ENCODE measurements at places on chromosomes 13 and 19.

DNA sequence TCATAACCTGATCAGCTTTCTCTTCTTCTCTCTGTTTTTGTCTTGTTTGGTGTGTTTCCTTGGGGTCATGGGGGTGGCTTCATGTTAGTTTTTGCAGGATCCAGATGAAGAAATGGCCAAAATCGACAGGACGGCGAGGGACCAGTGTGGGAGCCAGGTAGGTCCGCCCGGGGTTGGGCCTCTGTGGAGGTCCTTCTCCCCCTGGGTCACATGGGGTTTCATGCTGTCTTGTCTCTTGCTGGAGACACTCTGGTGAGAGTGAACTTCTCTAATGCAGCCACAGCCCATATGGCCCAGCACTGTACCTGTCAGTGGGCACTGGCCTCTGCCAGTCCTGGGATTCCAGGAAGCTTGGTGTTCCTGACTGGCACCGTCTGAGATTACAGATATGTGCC is 1.1 kb downstream of the CCNE1 start:
- no peak for DNase-seq

DNA sequence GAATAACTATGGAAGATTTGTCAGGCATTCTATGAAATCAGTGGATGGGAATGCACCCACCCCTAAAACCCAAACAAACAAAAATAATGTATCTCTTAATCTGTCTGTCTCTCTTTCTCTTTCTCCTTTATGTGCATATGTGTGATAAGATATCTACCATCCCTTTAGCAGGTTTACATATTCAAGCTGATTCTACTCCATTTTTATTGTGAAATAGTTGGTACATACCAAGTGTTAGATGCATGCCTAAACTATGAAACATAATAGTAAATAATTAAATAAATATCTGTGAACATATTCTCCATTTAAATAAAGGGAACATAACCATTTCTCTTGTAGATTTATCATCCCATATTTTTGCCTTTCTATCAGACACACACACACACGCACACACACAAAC is 121.8 kb upstream of the PCDH9 start:
- no peak for DNase-seq

DNA sequence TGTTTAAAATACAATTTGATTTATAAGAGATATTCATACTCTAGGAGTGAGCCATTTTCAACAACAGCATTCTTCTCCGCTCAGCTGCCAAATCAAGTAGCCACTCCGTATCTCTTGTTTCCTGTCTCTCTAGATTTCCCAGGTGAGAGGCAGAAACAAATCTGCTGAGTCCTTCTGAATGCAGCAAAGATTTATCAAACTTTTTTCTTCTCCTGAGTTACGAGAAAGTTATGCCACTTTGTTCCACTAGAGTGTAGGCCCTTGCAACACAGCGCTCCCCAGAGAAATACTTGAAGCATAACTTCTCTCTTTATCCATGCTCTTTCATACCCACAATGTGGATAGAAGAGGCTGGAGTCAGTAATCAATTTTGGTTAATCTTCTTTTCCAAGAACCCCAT is 1960.8 kb downstream of the OLFM4 start:
- no peak for DNase-seq

- peak; percentile 50 for DNase-seq
These were observed 4.3 kb downstream of the FAAP24 start for GRCh38 chr19:32976223-32976805.

DNA sequence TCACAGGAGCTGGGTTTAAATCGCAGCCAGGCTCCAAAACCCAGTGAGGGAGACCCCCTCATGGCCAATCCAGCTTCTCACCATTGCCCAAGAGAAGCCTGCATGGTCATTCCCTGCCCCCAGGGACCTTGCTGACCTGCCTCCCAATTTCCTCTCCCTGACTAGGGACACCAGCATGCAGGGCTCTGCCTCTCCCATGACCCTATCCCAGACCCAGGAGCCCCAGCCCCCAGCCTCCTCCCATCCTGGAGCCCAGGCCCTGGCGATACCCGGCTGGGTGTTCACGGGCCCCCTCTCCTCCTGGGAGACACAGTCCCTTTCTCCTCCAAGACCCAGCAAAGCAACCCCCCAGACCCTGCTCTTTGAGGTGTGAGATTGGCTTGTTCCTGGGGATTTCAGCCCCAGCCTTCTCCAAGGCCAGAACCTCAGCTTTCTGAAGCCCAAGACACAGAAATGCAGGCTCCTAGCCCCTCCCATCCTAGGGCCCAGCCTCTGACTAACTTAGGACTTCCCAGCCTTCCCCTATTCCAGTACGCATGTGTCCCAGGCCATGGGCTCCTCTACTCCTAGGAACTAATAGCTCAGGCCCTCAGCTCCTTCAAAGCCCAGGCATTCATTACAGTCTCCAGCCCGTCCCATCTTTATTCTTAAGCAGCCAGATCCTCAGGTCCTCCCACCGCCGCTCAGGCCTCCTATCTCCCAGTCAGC is 1.1 kb downstream of the GYS1 start:
- DNase-seq = no peak

DNA sequence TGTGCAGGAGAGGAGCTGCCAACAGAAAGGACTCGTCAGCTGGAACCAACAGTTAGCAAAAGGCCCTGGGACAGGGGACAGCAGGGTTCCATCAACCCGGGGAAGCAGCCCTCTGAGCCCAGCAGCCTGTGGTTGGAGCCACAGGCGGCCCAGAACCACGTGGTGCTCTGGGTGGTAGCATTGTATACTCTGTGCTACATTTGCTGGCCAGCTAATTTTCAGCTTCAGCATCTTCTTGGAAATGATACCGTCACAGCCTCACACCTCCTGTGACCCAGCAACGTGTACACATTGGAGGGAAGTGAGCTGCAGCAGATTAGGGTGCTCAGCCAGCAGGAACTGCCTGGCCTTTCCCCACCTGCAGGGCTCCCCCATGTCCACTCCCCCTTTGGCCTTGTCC is 13.1 kb upstream of the MTIF3 start:
- DNase-seq = no peak

GRCh38 chr19:1690699-1691307 is 38.4 kb upstream of the TCF3 start:
- no peak for DNase-seq

- no peak for DNase-seq
These were observed 5.6 kb downstream of the BCL3 start for GRCh38 chr19:44753932-44754749.

GRCh38 chr13:30576528-30576927 is 41.2 kb upstream of the USPL1 start:
- DNase-seq = no peak

DNA sequence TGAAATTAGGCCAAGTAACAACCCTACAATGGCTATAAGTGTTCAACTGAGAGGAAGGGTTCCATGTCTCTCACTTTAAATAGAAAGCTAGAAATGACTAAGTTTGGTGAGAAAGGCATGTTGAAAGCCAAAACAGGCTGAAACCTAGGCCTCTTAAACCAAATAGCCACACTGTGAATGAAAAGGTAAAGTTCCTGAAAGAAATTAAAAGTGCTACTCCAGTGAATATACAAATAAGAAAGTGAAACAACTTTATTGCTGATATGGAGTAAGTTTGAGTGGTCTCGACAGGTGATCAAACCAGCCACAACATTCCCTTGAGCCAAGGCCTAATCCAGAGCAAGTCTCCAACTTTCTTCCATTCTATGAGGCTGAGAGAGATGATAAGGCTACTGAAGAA is 209.6 kb downstream of the KLF12 start:
- DNase-seq = no peak

DNA sequence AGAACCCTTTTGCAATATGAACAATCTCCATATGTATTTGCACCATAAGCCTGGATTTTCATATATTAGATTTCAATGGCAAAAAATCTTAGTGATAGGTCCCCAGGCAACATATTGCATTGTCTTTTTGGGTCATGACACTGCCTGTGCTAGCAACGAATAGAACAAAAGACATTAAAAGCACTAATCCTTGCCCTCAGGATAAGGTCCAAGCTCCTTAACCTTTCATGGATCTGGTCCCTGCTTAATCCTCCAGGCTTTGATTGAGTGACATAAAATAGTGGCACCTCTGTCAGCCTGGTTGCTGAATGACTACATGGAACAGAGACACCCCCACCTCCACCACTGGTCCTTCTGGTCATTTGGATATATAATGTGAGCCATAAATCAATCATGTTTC is 134.4 kb downstream of the RBM26 start:
- no peak for DNase-seq

DNA sequence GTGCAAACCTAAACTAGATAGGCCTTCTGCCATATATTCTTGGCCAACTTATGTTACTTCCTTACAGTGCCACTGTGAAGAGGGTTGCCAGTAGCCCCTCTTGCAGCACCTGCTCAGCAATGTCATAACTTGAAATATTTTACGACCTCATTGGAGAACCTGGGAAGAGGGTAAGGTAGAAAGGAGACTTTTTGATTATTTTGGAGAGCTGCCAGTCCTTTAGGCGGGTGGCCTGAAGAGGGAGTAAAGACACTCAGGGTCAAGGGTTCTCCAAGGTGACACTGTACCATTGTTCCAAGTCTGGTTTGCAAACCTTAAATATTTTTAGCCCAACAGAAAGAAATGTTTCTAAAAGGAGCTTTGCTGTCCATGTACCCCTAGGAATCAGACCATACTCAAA is 118.3 kb downstream of the FLT1 start:
- DNase-seq = no peak

DNA sequence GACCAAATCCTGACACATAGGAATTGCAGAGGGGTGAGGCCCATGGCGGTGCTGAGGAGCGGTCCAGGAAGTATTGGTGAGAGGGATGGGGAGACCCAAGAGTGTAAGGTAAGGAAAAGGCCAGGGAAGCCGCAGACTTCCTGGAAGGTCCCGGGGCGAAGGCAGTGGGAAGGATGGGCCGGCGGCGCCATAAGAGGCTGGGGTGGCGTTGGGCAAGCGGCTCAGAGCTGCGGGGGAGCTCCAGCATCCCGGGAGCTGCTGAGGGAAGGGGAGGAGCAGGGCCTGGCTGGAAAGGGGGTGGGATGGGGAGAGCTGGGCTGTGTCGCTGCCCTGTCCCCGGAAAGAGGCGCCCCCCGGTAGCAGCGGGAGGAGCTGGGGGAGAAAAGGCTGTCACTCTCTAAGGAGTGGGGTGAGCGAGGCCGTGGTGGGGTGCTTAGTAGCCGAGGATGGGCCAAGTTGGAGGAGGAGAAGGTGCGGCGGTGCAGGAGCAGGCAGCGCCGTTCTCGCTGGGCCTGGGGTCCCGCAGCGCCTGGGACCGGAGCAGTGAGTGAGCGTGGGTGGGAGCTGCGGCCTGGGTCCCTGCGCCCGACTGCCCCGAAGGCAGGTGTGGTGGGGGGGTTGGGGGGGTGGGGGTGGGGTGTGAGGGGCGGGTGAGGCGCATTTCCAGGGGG is 30.7 kb downstream of the C1QTNF9 start:
- DNase-seq = no peak

DNA sequence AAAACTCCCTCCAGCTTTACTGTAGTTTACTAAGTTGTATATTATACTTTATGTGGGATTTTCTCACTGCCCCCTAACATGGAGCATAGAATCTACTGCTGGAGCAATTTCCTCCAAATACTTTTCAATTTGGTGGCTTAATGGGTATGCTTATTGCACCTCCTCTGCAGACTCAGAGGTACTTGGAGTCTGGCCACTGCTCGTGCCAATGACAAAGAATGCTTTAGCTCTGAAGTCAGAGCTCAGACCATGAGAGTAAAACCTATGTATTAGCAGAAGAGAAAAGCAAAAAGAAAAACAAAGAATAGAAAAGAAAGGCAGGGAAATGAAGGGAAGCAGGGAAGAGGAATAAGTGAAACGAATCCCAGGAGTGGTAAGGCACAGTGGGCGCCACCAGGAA is 71.9 kb downstream of the SUCLA2 start:
- DNase-seq = no peak

DNA sequence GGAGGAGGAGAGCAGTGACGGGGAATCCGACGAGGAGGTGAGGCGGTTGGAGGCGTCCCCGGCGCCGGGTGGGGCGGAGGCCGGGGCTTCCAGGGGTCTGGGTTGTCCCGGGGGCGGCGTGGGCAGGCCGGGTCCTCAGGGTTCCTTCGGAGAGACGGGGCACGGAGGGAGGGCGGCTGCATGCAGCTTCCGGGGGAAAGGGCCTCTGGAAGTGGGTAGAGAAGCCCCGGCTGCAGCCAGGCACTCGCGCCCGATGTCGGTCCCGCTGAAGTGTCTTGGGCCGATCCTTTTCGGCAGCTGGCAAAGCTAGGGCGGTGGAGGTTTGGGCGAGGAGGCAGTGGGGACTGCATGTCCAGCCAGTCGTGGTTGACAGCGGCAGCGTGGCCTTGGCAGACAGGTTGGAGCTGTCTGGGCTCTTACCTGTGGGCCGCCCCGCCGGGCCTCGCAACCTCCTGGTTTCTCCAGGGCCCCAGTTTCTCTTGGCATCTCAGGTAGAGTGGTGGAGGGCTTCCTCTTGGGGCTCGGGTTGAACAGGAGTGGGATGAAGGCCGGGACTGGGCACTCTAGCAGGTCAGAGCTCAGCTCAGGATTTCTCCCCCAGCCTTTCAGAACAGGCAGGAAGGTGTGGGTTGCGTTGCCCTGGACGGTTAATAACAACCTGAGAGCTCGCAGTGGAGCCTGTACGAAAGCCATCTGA is 690 bp downstream of the KMT2B start:
- DNase-seq = no peak

DNA sequence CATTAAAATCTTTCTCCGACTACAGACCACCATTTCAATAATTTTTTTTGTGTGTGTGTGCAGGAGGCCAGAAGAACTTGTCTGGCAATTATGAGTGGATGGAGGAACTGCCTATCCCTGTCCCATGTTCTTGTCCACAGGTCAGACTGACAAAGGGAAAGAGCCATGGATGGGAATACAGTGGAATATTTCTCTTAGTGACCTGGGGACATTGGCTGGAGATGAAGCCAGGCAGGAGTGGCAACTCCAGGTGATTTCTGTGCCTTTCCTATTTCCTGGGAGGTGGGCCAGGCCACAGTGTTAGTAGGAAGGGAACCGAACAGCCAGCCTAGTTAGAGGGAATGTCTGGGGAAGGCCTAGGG is 3.7 kb downstream of the PSG9 start:
- no peak for DNase-seq

GRCh38 chr13:77779552-77780272 is 82.2 kb downstream of the SLAIN1 start:
- peak; percentile 75 for DNase-seq

DNA sequence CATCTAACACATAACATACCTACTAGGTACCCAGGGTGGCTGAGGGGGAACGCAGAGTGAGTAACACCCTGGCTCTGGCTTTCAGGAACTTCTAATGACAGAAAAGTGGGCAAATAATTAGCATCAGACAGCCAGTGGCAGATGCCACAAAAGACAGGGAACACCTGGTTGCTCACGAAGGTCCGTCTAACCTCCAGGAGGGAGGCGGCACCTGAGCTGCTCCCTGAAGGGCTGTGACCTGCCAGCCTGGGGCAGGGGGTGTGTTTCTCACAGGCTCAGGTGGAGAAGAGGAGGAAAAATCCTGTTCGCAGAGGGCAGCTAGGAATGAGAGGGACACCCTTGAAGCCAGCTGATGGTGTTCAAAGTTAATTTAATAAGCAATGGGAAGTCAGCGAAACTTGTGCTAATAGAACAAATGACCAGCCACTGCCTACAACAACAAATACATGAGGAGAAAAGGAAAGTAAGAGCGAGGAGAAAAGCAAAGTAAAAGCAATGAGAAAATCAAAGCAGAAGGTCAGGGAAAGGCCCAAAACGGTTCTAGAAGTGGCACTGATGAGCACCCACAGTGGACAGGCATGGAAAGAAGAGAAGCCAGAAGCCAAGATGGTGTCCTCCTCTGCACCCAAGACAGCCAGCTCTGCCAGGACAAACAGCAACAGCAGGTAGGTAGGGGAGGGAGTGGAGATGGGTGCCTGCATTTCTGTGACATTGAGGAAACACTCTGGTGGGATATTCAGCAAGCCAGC is 87.3 kb downstream of the STK24 start:
- DNase-seq = no peak

GRCh38 chr13:98374750-98375149 is 197.7 kb upstream of the RNF113B start:
- DNase-seq = no peak

All from SK-N-MC (cell line).